ENCODE measurements at places on chromosomes 6 and 20.

GRCh38 chr6:129314575-129314974 is 395.4 kb downstream of the ARHGAP18 start:
- DNase-seq = peak; percentile 4

DNA sequence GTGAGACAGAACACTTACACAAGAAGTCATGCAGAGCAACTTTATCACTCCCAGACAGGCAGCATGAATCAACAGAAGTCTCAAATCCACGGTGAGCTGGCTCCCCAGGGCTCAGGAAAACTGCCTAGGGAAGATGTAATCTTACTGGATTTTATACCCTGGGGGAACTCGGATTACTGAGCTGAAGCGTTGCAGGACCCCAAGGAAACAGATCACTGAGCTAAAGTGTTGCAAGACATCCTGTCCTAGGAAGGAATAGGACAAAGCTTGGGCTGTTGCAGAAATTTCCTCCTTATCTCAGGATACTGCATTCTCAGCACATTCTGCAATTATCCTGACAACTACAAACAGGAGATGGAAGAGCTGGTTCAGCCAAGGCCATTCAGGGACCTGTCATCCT is 224.8 kb downstream of the TFAP2A start:
- no peak for DNase-seq

DNA sequence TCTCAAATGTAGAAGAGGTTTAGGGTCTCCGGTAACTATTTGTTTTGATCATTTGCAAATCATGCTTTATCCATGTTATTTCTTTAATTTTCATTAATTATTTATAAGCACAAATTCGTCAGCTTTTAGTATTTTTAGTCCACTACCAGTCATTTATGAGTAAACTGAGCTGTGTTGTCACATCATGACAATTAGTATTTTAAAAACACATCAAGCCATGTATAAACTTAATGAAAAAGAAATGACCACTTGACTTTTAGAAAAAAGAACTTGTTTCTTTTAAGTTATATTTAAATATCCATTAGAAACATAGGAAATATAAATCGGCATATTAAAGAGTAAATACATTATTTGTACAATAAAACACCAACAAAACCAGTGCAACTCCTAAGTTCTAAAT is 2.8 kb downstream of the NKX2-4 start:
- no peak for DNase-seq

DNA sequence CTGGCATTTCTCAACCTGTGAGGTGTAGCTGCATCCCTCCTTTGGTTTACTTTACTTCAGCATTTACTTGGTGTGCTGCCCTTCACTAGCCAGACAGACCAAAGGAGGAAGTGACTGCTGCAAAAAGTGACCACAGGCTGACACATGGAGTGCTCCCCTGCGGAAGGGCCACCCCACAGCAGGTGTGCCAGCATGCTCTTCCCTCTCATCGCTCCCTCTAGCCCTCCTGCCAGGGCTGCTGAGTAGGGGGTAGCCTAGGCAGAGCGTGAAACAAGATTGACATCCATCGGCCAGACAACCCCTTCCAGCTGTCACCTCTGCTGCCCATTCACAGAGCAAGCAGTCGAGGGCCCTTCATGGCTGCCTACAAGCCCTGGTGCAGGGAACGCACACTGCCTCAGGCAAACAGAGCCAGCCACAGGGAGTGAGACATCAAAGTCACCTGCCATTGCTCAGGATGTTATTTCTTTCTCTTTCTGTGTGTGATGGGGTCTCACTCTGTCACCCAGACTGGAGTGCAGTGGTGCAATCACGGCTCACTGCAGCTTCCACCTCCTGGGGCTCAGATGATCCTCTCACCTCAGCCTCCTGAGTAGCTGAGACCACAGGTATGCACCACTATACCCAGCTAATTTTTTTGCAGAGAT is 102.0 kb upstream of the RPS6KA2 start:
- DNase-seq = no peak

GRCh38 chr20:40181676-40182075 is 507.4 kb downstream of the MAFB start:
- no peak for DNase-seq

DNA sequence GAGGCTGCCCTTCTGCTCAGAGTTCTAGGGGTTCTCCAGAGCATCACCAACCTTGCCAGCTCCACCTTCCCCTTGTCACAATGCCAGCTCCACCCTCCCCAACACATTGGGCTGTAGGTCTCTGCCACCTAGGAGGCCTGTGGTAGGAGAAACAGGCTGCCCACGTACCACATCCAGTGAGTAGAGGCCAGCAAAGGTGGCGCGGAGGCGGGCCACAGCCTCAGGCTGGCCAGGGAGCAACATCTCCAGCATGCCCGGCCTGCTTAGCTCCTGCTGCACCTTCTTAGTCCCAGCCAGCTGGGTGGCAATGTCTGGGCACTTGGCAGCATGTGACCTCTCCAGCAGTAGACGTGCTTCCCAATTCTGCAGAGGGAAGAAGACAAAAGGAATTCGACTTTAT is 23.8 kb downstream of the GSS start:
- no peak for DNase-seq

DNA sequence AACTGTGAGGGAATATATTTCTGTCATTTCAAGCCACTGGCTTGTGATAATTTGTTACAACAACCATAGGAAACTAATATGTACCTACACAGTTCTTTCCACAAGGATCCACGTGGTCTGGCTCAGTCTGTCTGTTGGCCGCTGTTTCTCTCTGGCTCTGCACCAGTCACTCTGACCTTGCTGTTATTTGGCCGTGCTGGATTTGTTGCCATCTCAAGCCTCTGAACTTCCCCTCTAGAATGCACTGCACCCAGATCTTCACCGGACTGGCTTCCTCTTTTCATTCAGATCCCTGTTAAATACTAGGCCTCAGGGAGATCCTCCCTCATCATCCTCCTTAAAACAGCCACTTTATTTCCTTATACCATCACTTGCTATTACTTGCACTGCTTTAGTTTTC is 446.8 kb downstream of the TFAP2B start:
- DNase-seq = peak; percentile 76

DNA sequence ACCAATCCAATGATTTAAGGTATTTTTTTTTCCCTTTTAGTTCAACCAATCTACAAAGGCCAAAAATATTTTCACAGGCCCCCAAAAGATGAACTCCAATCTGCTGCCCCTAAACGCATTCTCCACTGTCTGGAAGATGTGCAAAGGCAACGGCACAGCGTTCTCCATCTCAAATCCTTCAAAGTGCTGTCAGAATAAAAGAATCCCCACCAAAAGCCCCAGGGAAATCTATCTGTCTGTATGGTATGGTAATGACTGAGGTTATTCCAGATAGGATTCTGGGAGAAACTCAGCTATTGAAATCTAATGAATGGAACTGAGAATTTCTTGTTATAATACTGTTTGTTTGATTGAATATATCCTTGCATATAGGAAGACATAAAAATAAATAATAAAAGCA is 217.8 kb upstream of the CCN2 start:
- no peak for DNase-seq

All from pons (tissue), 1 donor.